A549 treated with DMSO at 1 μM for 4 hours (cell line): ENCODE measurements at places on chromosomes 7 and 10. TPM values are rescaled to one million over a fixed set of nuclear protein-coding genes. Genes with fewer than 3 reads are reported as not detected.

Gene ARHGEF5
- total RNA-seq = 1.6 to 2.1 TPM (median 1.7 TPM) in 5 replicates

Gene CALML3
- not detected in 5 replicates for total RNA-seq

Gene VAX1
- 1.3 to 1.9 TPM (median 1.5 TPM) in 5 replicates for total RNA-seq

Gene CCDC7
- 0.56 to 1.2 TPM (median 0.86 TPM) in 5 replicates for total RNA-seq

Gene C7orf33
- not detected in 5 replicates for total RNA-seq

Gene FAM25G
- 0.65 to 1.8 TPM in 2 of 5 replicates, not detected in the others for total RNA-seq

Gene FOXP2
- total RNA-seq = not detected in 5 replicates

Gene EPO
- 0.07 to 0.09 TPM in 2 of 5 replicates, not detected in the others for total RNA-seq

Gene C7orf57
- 0.24 to 0.37 TPM (median 0.28 TPM) in 5 replicates for total RNA-seq

Gene LRRC18
- not detected in 5 replicates for total RNA-seq

Gene HTRA1
- total RNA-seq = 48.8 to 64.7 TPM (median 56.3 TPM) in 5 replicates

Gene ZFYVE27
- total RNA-seq = 23.0 to 27.7 TPM (median 25.1 TPM) in 5 replicates

Gene AKR1D1
- total RNA-seq = not detected in 5 replicates

Gene FGL2
- not detected in 5 replicates for total RNA-seq

Gene BAMBI
- total RNA-seq = 14.4 to 19.1 TPM (median 18.0 TPM) in 5 replicates

Gene NAT16
- total RNA-seq = 0.09 to 0.28 TPM (median 0.17 TPM) in 5 replicates

Gene PAX4
- not detected in 5 replicates for total RNA-seq

Gene CCDC146
- 0.37 to 0.72 TPM (median 0.47 TPM) in 5 replicates for total RNA-seq

Gene MACC1
- not detected in 5 replicates for total RNA-seq

Gene CYP26A1
- total RNA-seq = 2.5 to 3.8 TPM (median 3.0 TPM) in 5 replicates
